NCI-H2171 treated with DMSO at 0.1 percent for 48 hours (cell line): ENCODE measurements at places on chromosomes 6 and 20.

- DNase-seq, result no peak
Observed at GRCh38 chr20:8074931-8075330, 55.4 kb upstream of the TMX4 start.

DNA sequence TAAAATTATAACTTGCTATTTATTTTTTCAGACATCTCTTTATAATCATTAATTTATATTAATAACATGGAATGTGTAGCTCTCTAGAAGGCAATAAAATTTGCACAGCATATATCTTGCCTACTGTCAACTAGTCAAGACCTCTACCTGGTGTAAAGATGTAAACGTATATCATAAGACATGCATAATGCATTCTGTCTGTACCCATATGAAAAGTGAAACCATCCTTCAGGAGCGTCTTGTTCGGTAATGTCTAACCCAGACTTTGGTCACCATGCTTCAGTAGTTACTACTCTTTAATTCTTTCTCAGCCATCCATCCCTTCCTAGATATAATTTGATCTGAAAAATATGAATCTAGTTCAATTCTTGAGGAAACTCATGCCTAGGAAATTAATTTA, 21.0 kb downstream of the CEP43 start:
- DNase-seq, result no peak

DNA sequence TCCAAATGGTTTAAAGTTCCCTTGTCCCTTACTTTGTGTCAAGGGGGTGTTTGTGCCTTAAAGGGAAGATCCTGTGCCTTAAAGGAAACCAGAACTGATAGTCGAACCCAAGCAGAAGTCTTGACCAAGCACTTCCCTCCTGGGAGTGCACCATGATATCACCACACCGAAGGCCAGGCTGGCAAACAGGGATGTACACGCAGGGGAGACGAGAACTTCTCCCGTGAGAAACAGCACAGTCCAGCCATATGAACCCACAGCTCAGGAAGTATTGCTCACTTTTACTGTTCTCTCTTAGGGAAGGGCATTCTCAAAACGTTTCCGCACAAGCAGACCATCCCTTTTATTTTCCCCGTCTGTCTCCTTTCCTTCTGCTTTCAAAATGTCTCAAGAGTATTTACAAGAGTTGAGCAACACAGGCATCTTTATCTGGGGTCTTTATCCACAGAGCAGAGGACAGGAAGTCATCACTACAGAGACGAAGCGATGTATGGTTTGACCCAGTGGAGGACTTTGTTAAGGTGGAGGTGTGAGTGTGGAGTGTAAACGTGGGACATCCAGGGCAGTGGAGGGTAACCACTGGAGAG, 12.8 kb upstream of the SERPINB1 start:
- DNase-seq, result no peak

- no peak for DNase-seq
Observed at GRCh38 chr6:38095054-38095453, 275.5 kb downstream of the ZFAND3 start.

DNA sequence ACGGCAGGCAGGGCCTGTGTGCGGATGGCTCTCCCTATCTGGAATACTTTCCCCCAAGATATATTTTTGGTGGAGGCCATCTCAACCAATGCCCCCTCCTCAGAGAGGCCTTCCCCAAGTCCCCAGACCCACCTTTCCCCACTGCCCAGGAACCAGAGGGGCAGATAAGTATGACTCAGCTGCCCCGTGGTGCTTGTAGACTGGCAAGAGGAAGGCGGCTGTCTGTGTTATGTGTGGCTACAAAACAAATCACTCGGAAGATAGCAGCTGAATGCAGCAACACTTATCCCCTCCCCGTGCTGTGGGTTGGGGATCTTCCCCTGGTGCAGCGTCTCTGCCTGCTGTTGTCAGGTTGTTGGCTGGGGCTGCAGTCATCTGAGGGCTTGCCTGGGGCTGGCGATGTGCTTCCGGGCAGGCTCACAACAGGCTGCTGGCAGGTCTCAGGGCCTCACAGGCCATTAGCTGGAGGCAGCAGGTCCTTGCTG, 7.1 kb downstream of the NPEPL1 start:
- no peak for DNase-seq

DNA sequence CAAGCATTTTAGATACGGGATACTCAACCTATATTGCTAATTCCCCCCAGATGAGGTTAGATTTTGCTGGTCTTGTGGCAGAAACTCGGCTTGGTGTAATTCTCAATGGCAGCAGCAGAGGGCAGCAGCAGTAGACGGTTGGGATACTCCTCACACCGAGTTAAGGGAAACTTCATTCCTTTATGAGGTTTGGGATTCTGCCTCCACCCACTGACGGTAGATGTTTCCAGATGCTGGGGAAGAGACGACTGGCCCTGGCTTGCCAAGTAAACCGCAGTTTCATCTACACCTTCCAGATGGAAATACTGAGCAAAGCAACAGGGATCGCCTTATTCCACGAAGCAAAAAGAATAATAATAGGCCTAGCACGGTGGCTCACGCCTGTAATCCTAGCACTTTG, 8.2 kb upstream of the TBC1D7 start:
- peak; percentile 82 for DNase-seq

- DNase-seq, result peak; percentile 83
Observed at GRCh38 chr20:45969712-45970634, 2.0 kb downstream of the ZNF335 start.

DNA sequence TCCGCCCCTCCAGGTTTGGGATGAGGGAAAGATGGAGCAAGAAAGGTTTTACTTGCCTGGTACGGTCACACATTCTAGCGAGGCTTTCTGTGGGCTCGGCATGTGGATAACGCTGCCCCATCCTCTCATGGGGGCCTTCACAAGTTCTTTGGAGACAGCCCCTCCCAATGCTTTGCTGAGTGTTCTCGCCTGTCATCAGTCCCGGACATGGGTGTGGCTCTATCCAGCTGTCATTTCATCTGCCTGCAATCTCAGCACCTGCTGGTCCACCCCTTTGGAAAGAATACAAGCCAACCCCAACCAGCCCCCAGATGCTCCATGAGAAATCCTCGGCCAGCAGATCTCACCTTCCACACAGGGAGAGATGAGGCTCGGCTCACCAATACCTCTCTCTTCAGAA, 30.3 kb upstream of the MDGA1 start:
- peak; percentile 66 for DNase-seq

- DNase-seq, result no peak
Observed at GRCh38 chr20:37393196-37393862, 47.4 kb downstream of the SRC start.

GRCh38 chr6:18441251-18441979, 54.3 kb downstream of the RNF144B start:
- DNase-seq, result peak; percentile 28

GRCh38 chr6:164086076-164086887, 671.8 kb downstream of the QKI start:
- no peak for DNase-seq

DNA sequence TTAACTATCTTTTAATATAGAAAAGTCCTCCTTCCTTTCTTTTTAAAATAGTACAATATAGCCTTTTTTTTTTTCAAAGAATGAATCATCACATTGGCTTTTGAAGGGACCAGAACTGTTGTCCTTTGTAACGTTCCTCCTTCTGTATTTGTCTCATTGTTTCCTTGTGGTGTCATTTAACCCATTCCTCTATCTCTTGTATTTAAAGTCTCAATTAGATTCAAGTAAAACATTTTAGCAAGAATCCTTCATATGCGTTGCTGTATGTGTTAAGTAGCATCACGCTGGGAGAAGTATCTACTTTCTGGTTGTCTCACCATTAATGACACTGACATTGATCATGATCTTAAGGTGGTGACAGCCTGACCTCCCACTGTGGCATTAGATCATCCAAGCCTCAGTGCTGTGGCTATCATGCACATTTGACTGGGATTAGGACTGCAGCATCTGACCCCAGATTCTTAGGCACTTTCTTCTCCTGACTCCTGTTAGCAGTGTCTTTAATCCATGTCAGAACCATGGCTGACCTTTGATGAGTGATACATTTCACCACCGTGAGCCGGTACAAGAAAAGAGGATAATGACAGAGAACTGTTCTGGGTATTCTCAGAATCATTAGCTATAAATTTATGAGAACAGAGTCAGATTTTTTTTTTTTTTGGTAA, 67.5 kb upstream of the TFB1M start:
- DNase-seq, result no peak

- no peak for DNase-seq
Observed at GRCh38 chr20:2141600-2142575, 40.3 kb downstream of the STK35 start.
